ENCODE measurements at places on chromosomes 2 and 18. TPM values are rescaled to one million over a fixed set of nuclear protein-coding genes. Genes with fewer than 3 reads are reported as not detected.

GRCh38 chr2:16326711-16327300, 338.8 kb downstream of the CYRIA start:
- no peak for DNase-seq

GRCh38 chr2:230050136-230050535, 18.6 kb downstream of the SLC16A14 start:
- DNase-seq: no peak

- no peak for DNase-seq
Observed at GRCh38 chr2:173059292-173059691, 16.4 kb upstream of the MAP3K20 start.

Gene RGPD4
- 2.2 TPM for total RNA-seq

Gene IL18R1
- 6.7 TPM for total RNA-seq

Measured in umbilical cord (tissue), 2 donors.